ENCODE measurements at places on chromosomes 11 and 22.

GRCh38 chr22:44245867-44246266 lies 65.1 kb downstream of the PARVG start:
- H3K27ac ChIP-seq, result no peak overlapping the region
- no peak overlapping the region for H3K4me3 ChIP-seq
- H3K4me1 ChIP-seq, result no peaks in the 10 kb centered on the region
- no peak for DNase-seq
- H3K27me3 ChIP-seq, result no peaks in the 10 kb centered on the region
- no peaks in the 10 kb centered on the region for H3K36me3 ChIP-seq

DNA sequence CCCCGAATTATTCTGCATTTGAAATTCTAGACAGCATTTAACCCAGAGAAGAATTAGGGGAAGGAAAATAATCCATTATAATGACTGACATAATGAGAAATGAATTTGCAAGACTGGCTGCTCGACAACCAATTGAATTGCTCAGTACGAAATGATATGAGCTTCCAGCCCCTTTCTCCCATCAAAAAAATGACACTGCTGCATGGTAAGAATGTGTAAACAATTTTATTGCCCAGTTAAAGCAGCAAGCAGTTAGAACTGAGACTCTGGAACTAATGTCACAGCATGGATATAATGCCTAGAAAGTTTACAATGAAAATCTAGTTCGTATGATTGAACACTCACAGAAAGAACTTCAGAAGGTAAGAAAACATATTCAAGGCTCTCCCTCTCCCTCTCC lies 24.7 kb upstream of the PCF11 start:
- H3K27me3 ChIP-seq, result no peaks in the 10 kb centered on the region
- no peaks in the 10 kb centered on the region for H3K36me3 ChIP-seq
- no peaks in the 10 kb centered on the region for H3K4me1 ChIP-seq
- H3K27ac ChIP-seq, result no peak overlapping the region
- no peak for DNase-seq

DNA sequence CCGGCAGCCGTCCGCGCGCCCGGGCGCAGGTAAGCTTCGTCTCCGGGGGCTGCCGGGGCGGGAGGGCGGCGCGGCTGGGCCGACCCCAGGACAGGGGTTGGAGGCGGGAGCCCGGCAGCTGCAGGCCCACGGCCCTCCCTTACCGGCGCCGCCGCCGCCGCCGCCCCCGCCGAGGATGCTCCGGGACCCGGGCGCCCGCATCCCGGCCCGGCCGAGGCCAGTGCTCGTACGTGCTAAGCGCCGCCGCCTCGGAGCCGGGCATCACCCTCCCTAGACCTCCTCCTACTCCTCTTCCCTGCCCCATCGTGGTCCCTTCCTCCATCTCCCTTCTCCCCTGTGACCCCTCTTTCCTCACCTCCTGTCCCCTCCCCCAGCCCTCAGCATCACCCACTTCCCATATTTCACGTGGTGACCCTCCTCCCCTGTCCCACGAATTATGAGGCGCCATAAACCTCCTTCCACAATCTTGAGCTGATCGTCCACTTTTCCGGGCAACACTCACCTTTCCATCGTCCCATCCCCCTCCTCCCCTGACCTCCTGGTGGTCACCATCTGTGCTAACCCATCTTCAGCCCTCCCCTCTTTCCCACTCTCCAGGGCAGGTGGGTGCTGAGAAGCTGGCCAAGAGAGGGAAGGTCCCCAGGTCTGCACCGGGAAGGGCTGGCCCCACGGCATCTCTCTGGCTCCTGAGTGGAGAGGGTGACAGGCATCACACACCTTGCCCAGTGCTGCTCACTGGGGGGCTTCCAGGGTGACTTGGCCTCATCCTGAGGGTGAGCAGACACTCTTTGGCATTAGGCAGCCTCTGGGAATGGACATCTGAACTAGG lies 612 bp downstream of the ASPHD2 start:
- H3K4me3 ChIP-seq, result peak overlapping the region; percentile 51
- no peaks in the 10 kb centered on the region for H3K27me3 ChIP-seq
- no peak for DNase-seq
- H3K4me1 ChIP-seq, result peaks cover 17% of the 10 kb centered on the region

GRCh38 chr11:235609-235996 lies 539 bp downstream of the SIRT3 start:
- H3K27me3 ChIP-seq, result no peaks in the 10 kb centered on the region
- H3K4me3 ChIP-seq, result peak overlapping the region; percentile 81
- peak overlapping the region; percentile 99 for H3K27ac ChIP-seq

DNA sequence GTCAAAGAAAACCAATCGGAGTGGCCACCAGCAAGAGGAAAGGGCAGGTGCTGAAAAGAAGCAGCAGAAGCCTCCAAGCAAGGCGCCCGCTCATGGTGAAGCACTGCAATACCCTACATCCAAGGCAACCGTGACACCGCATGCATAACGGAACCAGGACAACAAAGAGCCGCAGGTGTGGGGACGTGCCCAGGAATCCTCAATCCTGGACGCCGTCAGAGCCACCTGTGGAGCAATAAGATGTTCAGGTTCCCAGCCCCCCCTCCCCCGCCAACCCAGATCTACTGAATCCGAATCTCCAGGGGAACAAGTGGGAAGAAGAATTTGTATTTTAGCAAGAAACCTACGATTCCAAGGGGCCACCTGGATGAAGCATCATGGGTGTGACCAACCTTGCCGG lies 70.8 kb downstream of the SHANK2 start:
- H3K36me3 ChIP-seq, result no peaks in the 10 kb centered on the region
- DNase-seq, result no peak
- H3K4me3 ChIP-seq, result no peak overlapping the region
- no peak overlapping the region for H3K27ac ChIP-seq
- H3K27me3 ChIP-seq, result no peaks in the 10 kb centered on the region

DNA sequence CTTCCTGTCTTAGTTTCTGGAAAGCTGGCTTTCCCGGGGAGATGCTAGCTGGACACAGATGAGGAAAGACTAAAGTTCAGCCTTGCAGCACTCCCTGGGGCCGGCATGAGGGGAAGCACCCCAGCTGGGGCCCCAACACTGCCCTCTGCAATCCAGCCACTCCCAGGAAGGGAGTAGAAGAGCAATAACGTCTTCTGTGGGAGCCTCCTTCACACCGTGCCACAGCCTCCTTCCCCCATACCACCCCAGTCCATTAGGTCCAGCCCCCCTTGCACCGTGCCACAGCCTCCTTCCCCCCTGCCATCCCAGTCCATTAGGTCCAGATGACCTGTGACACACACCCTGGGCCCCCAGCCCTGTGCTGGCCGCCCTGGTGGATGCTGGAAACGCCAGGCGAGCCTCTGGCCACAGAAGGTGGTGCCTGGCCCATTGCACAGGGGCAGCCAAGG lies 44.1 kb upstream of the PRDM11 start:
- no peaks in the 10 kb centered on the region for H3K27me3 ChIP-seq
- H3K4me1 ChIP-seq, result peaks cover 8% of the 10 kb centered on the region
- no peak for DNase-seq
- no peaks in the 10 kb centered on the region for H3K36me3 ChIP-seq
- no peak overlapping the region for H3K4me3 ChIP-seq

GRCh38 chr11:121095561-121095960 lies 5.5 kb upstream of the TECTA start:
- H3K4me1 ChIP-seq, result no peaks in the 10 kb centered on the region
- H3K27me3 ChIP-seq, result no peaks in the 10 kb centered on the region
- H3K27ac ChIP-seq, result no peak overlapping the region
- H3K4me3 ChIP-seq, result no peak overlapping the region
- DNase-seq, result no peak

DNA sequence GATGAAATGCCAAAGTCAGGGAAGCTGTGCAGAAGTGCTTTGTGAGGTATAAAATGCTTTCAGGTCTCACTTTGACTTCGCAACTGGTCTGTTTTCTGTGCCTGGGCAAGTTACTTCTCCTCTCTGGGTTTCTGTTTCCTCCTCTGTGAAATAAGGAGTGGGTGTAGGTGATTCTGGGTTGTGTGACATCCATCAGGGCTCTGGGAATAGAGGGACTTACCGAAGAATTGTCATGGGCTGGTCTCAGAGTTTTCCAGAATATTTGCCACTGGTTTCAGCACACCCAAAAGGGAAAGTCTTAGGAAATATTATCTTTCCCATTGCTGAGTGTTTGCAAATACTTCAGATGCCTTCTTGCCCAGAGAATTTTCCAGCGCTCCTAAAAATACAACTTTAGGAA lies 118.4 kb downstream of the KIAA1671 start:
- H3K36me3 ChIP-seq, result no peaks in the 10 kb centered on the region
- H3K4me1 ChIP-seq, result peaks cover 43% of the 10 kb centered on the region
- H3K4me3 ChIP-seq, result no peak overlapping the region

DNA sequence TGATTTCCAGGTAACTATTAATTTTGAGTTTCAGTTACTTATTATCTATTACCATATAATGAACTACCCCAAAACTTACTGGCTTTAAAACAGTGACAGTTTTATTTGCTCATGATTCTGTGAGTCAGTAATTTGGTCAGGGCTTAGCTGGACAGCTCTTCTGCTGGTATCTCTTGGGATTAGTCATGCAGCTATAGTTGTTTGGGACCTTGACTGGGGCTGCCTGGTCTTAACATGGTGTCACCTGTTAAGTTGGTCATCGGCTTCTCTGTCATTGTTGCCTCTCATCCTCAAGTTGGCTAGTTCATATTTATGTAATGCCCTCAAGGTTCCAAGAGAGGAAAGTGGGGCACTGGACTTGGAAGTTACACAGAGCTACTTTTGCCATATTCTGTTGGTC lies 177.5 kb downstream of the TMEM135 start:
- no peak for DNase-seq
- no peaks in the 10 kb centered on the region for H3K4me1 ChIP-seq
- H3K4me3 ChIP-seq, result no peak overlapping the region
- H3K36me3 ChIP-seq, result no peaks in the 10 kb centered on the region
- H3K27me3 ChIP-seq, result no peaks in the 10 kb centered on the region

DNA sequence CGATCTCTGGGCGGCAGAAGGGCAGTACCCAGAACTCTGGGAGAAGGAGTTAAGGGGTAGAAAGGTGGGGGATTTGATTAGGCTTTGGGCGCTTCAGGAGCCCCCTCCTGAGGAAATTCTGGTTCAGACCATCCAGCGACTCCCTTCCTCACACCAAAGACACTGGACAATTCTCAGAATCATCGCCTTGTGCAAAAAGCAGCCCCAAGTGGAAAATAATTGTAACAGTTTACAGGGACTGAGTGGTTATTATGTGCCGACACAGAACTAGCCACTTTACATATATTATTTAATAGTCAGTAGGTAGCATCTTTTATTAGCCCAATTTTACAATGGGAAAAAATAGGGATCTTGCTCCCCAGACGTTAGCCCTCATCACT lies 662 bp upstream of the TRIM3 start:
- H3K27me3 ChIP-seq, result no peaks in the 10 kb centered on the region
- H3K36me3 ChIP-seq, result peaks cover 13% of the 10 kb centered on the region
- peak overlapping the region; percentile 49 for H3K4me3 ChIP-seq
- H3K4me1 ChIP-seq, result peaks cover 10% of the 10 kb centered on the region
- no peak for DNase-seq
- peak overlapping the region; percentile 65 for H3K27ac ChIP-seq

- H3K4me3 ChIP-seq, result no peak overlapping the region
- H3K36me3 ChIP-seq, result no peaks in the 10 kb centered on the region
- peaks cover 14% of the 10 kb centered on the region for H3K4me1 ChIP-seq
- no peak overlapping the region for H3K27ac ChIP-seq
- no peak for DNase-seq
Measured at GRCh38 chr22:32208681-32209080, 3.8 kb upstream of the RFPL2 start.

GRCh38 chr22:23183061-23183698 lies 2.9 kb downstream of the BCR start:
- H3K4me1 ChIP-seq, result peaks cover 48% of the 10 kb centered on the region
- no peak for DNase-seq
- H3K27me3 ChIP-seq, result no peaks in the 10 kb centered on the region
- no peaks in the 10 kb centered on the region for H3K36me3 ChIP-seq

DNA sequence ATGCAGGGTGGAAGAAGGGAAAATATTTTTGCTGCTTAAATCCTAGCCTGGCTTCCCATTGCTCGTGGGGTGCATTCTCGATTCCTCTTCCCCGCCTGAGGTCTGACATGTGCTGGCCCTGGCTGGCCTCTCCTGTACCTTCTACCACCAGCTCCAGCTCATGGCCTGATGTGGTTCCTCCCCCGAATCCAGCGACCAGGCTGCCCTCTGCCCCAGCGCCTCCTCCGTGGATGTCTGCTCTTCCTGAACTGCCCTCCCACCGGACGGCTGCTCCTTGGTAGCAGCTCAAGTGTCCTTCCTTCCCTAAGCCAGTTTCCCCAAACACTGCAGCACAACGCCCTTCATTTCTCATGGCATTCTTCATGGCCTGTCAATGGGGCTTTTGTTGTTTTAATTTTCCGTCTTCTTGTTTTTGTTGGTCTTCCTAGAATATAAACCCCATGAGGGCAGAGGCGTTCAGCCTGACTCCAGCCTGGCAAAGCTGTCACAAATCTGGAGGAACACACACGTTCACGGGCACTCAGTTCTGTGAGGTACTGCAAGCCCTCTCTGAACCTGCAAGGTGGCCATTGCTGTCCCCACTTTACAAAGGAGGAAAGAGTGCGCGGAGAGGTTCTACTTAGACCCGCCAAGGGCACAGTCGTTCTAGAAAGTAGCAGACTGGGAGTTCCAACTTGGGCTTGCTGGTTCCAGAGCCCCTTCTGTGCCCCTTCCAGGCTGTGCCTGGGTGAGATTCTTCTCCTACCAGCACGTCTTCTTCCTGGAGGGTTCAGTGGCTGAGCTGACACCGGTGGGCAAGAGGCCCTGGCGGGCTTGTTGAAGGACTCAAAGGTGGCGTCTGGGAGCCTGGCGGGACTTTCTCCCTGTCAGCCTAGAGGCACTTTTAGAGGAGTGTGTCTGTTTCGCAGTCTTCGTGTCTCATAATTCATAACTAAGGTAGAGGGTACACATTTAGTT lies 953 bp upstream of the LRP5 start:
- peak overlapping the region; percentile 35 for H3K4me3 ChIP-seq
- H3K4me1 ChIP-seq, result peaks cover 15% of the 10 kb centered on the region
- DNase-seq, result no peak
- no peaks in the 10 kb centered on the region for H3K36me3 ChIP-seq
- no peak overlapping the region for H3K27ac ChIP-seq
- no peaks in the 10 kb centered on the region for H3K27me3 ChIP-seq

DNA sequence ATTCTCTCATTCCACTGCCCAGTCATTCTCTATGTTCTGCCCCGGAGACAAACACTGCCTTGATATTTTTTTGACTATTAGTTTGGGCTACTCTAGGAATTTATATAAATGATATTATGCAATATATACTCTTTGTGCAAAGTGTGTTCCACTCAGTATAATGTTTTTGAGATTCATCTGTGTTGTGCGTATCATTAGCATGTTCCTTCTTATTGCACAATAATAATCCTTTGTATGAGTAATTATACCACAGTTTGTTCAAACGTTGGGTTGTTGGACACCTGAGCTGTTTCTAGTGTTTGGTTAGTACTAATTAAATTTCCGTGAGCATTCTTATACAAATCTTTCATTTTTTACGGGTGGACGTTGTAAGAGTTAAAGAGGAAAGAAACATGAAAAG lies 390.6 kb downstream of the GUCY1A2 start:
- no peaks in the 10 kb centered on the region for H3K4me1 ChIP-seq
- no peak for DNase-seq
- no peaks in the 10 kb centered on the region for H3K27me3 ChIP-seq
- H3K4me3 ChIP-seq, result no peak overlapping the region

DNA sequence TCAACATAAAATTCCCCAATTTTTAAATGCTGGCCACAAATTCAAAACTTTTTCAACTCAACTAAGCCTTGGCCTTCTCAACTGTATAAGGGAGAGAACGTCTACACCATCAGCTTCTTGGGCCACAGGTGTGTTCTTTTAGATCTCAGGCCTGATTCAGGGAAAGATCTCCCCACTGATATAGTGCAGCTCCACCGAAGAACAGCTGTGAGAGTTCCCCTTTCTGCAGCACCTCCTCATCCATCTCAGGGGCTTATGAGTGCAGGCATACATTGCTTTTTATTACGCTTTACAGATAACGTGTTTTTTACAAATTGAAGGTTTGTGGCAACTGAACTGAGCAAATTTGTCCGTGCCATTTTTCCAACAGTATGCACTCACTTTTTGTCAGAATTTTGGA lies 8.0 kb upstream of the CD82 start:
- peaks cover 12% of the 10 kb centered on the region for H3K4me1 ChIP-seq
- DNase-seq, result no peak
- no peak overlapping the region for H3K27ac ChIP-seq
- no peaks in the 10 kb centered on the region for H3K36me3 ChIP-seq
- H3K4me3 ChIP-seq, result no peak overlapping the region

Measured in effector memory CD4-positive, alpha-beta T cell (primary cell).